ENCODE measurements at places on chromosomes 16 and 17. TPM values are rescaled to one million over a fixed set of nuclear protein-coding genes. Genes with fewer than 3 reads are reported as not detected.

WFDC1 gene
- not detected for total RNA-seq

DNA sequence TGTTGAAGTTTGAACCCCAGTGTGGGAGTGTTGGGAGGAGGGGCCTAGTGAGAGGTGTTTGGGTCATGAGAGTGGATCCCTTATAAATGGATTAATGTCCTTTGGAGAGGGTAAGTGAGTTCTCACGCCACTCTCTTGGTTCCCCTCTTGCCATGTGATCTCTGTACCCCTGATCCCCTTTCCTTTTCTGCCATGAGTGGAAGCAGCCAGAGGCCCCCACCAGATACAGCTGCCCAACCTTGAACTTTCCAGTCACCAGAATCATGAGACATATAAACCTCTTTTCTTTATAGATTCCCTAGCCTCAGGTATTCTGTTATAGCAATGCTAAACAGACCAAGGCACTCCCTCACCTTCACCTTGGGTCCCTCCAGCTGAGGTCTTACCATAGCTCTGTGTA is 7.4 kb downstream of the SLC6A2 start:
- no peak for DNase-seq

TMEM88 gene
- 33.7 TPM for total RNA-seq

GRCh38 chr17:47220531-47220999 is 11.4 kb downstream of the MYL4 start:
- no peak for DNase-seq

GRCh38 chr16:68607443-68607842 is 37.7 kb upstream of the CDH3 start:
- no peak for DNase-seq

CCDC144A gene
- total RNA-seq, result 0.81 TPM

DNA sequence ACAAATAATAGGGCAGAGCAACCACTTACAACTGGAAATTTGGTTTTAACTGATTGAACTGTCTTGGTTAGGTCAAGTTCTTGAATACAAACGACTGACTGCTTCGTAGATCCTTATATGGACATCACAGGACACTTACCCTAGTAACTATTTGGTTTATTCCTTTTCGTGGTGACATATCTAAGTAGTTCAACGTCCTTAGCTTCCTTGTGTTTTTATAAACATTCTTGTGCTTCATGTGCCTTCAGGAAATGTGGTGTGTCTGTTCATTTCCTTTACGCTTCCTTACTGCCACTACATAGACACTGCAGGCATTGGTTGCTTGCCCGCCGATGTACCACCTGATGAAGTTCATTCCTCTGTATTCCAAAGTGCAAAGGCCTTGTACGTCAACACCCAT is 59.3 kb downstream of the USP10 start:
- peak; percentile 63 for DNase-seq

GRCh38 chr17:80296221-80296620 is 35.6 kb downstream of the RNF213 start:
- DNase-seq, result no peak

- DNase-seq, result no peak
Observed at GRCh38 chr17:9026741-9027140, 5.4 kb downstream of the NTN1 start.

PIK3R6 gene
- total RNA-seq, result 0.56 TPM

KRTAP2-3 gene
- not detected for total RNA-seq

GRCh38 chr16:70430667-70431536 is 8.0 kb downstream of the ST3GAL2 start:
- DNase-seq, result peak; percentile 66

DNA sequence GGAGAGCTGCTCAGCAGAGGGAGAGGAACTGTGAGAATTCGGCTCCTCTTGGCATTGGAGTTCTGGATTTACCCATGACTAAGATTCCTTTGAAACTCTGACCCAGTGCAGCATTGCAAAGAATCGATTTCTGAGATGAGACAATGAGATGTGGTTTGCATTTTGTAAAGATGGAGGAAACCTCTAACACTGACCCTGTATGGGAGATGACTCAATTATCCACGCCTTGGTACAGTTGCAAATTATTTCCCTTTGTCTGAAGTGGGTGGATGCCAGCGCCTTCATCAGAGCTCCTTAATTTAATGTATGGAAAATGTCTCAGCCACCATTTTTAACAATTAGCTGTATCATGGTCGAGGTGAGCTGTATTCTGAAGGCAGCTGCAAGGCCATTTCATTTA is 53.4 kb downstream of the NUP93 start:
- DNase-seq, result no peak

GRCh38 chr16:11677451-11677951 is 9.2 kb downstream of the SNN start:
- no peak for DNase-seq

GRCh38 chr16:11621920-11622651 is 35.4 kb upstream of the LITAF start:
- peak; percentile 63 for DNase-seq

GNGT2 gene
- total RNA-seq, result 3.7 TPM

DNA sequence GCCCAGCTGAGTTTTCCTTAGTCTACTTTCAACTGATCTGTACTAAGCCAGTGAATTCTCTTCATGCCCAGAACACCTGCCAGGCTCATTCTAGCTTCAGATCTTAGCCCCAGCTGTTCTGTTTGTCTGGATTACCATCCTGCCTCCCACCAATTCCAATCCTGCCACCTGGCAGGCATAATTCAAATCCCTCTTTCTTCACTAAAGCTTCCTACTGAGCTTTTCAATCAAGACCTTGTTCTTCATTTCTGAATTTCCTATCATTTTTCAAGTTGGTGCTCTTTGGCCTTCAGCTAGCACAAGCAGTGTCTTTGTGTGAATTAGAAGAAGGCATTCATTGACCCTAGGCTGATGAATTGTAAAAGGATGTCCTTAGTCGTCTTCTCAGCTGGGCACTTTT is 357.6 kb downstream of the UTP18 start:
- DNase-seq, result no peak

DNA sequence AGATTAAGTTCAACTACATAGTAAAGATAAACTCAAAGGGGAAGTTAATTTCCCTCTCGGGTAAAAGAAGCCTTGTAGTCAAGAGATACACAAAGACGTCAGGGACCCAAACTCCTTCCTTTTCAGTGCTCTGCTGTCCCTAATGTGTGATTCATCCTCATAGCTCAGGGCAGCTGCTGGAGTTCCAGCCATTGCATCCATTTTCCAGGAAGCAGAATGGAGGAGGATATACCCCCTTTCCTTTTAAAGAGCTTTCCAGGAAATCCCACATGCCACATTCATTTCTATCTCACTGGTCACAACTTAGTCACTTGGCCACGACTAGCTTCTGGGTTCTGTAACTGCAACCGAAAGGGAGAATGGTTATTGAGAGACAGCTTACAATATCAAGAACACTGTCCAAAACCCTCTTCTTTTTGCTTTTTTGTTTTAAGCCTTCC is 95.3 kb downstream of the SOCS1 start:
- no peak for DNase-seq

DNA sequence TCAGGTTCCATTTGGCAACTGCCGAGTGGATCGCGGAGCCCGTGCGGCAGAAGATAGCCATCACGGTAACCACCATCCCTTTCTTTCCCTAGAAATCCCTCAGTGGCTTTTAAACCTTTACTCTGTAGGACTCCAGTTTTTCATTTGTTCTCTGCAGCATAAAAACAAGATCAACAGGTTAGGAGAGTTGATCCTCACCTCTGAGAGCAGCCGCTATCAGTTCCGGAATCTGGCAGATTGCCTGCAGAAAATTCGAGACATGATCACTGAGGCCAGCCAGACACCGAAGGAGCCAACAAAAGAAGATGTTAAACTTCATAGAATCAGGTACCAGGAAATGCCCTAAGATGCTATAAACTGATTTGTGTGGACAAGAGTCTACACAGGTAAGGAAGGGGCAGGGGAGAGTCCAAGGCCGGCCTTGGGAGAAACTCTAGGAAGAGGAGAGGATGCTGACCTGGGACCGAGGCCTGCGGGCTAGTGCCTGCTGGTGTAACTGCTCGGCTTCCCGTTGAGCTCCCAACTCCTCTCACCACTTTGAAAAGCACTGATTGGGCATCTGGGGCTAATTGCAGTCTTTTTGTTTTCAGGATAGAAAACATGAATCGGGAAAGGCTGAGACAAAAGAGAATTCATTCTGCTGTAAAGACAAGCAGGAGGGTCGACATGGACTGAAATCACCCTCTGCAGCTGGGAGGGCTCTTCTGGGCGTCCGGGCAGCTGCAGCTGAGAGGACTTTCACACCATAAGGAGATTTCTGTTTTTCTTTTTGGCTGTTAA is 8.1 kb downstream of the MRPL58 start:
- DNase-seq, result no peak
